NCI-H187 treated with DMSO at 0.1 percent for 48 hours (cell line): ENCODE measurements at places on chromosomes 6 and 20.

DNA sequence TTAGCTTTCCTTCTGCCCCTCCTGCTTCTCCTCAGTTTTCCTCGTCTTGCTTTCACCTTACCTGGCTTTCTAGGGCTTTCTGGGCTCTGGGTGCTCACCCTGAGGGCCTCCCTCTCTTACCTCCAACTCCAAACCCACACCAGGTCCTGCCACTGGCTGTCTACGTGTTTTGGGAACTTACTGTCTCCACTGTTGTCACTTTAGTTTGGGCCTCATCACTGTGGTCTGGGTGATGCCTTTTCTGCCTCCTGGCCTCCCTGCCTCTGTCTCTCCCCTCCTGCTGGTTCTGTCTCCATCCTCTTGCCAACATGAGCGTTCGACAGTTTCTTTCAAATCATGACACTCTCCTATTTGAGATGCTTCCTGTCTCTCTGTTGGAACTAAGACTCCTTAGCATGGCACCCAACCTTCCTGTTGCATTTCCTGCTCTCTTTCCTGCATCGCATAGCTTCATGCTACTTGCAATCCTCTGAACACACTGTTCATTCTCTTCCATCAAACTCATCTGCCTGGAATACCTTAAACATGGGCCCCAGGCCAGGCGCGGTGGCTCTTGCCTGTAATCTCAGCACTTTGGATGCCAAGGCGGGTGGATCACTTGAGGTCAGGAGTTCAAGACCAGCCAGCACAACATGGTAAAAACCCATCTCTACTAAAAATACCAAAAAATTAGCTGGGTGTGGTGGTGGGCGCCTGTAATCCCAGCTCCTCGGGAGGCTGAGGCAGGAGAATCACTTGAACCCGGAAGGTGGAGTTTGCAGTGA lies 5.5 kb downstream of the CD40 start:
- DNase-seq = no peak

DNA sequence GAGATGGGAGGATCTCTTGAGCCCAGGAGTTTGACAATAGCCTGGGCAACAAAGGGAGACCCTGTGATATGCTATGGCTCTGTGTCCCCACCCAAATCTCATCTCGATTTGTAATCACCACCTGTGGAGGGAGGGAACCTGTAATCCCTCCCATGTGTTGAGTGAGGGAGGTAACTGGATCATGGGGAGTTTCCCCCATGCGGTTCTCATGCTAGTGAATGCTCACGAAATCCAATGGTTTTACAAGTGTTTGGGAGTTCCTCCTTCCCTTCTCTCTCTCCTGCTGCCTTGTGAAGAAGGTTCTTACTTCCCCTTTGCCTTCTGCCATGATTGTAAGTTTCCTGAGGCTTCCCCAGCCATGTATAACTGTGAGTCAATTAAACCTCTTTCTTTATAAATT lies 3.4 kb downstream of the NUDT3 start:
- no peak for DNase-seq

GRCh38 chr20:42150230-42150629 lies 532.1 kb upstream of the CHD6 start:
- no peak for DNase-seq

GRCh38 chr6:107618672-107619071 lies 128.8 kb downstream of the SOBP start:
- no peak for DNase-seq

- DNase-seq = no peak
Observed at GRCh38 chr6:165571721-165572132, 91.3 kb downstream of the PDE10A start.

DNA sequence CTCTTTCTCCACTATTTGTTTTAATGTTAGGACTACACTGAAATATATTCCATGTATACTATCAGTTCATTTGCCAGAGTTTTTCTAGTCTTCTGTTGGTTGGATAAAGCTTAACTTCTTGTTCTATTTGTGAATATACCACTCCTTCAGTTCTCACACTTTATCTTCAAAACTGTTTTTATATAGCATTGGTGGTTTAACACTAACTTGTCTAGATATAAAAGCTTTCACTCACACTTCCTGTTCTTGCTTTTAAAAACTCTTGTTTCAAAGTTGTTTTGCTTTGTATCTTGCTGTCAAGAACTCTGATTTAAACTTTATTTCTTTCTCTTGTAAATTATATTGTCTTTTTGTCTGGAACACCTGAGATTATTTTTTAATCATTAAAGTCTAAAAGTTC lies 226.8 kb upstream of the TENT5A start:
- DNase-seq = no peak

DNA sequence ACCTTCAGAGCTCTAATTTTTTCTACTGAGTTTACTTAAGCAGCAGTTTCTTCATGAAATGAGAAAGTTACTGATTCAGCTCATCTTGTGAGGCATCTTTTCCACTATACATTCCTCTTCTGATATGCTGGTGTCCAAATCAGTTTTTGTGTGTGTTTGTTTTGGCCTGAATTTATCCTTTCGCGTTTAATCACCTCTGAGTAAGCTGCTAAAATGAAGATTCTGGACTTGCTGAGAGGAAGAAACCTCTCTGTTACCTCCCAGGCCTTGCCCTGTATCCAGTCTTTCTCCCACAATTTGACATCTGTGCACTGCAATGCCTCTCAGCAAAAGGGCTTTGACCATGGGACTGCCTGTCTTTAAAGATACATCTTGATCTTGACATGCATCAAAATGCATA lies 536.2 kb upstream of the NRSN1 start:
- DNase-seq = no peak

- peak; percentile 42 for DNase-seq
Observed at GRCh38 chr6:14871221-14871620, 374.6 kb upstream of the JARID2 start.

- DNase-seq = no peak
Observed at GRCh38 chr6:134199848-134200606, 117.9 kb downstream of the SGK1 start.

- no peak for DNase-seq
Observed at GRCh38 chr6:151709329-151709728, 98.2 kb upstream of the ESR1 start.

GRCh38 chr6:125699591-125699990 lies 49.8 kb upstream of the HEY2 start:
- DNase-seq = no peak

- DNase-seq = no peak
Observed at GRCh38 chr20:38873050-38873581, 53.1 kb upstream of the FAM83D start.

DNA sequence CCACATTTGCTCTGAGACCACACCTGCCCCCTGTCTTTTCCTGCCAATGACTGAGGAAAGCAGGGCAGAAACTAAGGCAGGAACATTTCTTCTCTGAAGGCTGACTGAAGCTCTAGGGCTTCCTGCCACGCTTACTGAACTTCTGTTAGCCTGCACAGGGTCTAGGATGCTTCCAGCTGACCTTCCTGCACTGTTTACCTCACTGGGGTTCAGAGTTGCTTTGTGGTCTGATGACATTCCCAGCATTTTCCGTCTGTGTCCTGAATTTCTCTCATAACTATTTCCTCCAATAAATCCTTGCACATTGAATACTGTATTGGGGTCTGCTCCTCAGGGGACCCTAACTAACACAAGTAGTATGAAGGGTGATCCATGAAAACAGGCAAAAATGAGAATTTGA lies 29.5 kb upstream of the HLA-A start:
- DNase-seq = no peak

DNA sequence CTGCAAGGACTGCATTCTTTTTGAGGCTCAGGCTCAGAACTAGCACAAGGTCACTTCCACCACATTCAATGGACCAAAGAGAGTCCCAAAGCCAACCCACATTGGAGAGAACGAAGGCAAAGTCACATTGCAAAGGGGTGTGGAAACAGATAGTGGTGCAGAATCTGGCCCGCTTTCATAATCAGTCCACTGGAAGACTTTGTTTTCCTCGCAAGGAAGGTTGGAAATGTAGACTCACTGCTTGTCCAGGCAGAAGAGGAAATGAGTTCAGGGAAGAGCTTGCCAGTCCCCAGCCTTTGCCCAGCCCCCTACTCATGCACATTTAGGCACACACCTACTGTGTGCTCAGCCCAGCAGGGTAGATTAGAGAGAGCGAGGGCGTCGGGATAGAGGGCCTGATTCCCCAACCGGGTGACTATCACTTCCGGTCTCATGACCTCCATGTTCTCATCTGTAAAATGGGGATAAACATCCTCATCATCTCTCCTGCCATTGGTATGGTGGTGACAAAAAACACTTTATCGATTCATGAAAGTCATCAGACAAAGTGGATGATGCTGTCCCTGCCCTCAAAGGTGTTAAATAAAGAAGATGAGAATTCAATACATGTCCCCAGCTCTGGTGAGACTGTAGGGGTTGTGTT lies 24.3 kb upstream of the CCN5 start:
- DNase-seq = no peak

- DNase-seq = no peak
Observed at GRCh38 chr6:161080263-161080970, 88.8 kb downstream of the MAP3K4 start.

- no peak for DNase-seq
Observed at GRCh38 chr6:35190306-35190705, 23.4 kb upstream of the SCUBE3 start.

- DNase-seq = no peak
Observed at GRCh38 chr6:163710532-163711470, 296.3 kb downstream of the QKI start.

DNA sequence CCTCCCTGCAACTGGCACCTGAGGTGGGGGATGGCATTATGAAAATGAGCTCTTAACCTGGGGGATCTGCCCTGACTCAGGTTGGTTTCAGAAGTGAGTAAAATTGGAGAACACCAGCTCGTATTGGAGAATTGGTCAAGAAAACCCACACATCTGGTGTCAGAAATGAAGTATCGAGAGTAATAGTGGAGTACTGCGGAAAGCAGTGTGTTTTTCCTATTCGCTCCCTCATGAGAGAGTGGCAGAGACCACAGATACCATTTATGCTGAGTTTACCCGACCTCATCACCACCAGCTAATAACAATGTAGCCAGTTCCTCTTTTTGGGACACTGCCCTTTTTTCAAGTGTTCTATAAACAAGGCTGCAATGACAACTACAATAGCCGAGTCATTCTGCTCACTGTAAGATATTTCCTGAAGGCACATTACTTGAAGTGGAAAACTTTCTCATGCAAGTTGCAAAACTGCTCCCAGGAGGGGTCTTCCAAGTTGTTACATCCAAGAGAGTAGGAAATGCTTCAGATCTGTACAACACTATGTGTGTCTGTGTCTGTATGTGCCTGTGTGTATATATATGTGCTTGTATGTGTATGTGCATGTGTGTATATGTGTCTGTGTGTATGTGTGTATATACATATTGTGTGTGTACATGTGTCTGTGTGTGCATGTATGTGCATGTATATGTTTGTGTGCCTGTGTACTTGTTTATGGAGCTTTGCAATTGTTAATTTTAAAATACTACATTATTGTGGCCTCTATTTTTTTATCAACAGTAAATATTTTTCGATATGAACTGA lies 106.0 kb upstream of the CST7 start:
- DNase-seq = no peak

DNA sequence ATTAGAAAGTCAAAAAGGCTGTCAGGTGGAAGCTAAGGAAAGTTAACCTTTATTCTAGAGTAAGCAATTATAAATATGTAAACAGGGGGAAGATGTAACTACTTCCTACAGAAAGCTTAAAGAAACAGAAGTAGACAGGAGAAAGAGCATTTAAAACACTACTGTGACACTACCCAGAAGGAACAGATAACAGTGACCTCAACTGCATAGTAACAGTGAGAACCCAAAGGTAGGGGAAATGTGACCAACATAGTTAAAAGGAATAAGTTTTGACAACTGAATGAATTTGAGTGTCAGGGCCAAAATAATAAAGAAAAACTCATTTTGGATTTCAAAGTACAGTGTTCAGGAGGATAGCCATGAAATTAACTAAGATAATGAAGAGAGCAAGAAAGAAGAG lies 43.5 kb downstream of the IBTK start:
- DNase-seq = no peak

- DNase-seq = no peak
Observed at GRCh38 chr20:35468671-35469334, 13.4 kb downstream of the CEP250 start.

DNA sequence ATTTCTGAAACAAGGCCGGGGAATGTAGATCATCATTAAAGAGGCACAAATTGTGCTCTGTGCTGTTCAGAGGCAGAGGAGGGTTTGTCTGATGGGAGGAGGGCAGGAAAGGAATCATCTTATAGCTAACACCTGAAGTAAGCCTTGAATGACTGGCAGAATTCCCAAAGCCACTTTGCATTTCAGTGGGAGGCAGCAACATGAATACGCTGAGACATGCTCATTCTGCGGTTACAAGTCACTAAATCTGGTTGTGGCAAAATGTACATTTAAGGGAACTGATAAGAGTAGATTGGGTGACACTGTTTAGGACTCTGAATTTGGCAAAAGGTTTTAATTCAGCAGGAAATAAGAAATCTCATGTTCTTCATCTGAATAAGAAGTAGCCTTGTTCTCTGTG lies 4.4 kb upstream of the COL19A1 start:
- no peak for DNase-seq

GRCh38 chr6:35320031-35320410 lies 22.3 kb upstream of the PPARD start:
- DNase-seq = no peak

- DNase-seq = no peak
Observed at GRCh38 chr20:58420798-58421496, 31.9 kb downstream of the VAPB start.
